HepG2 (cell line): ENCODE measurements at places on chromosomes 5 and 9. TPM values are rescaled to one million over a fixed set of nuclear protein-coding genes. Genes with fewer than 3 reads are reported as not detected.

The RNF183 gene
- total RNA-seq, result 0.13 TPM in 1 of 2 replicates, not detected in the other

The ARHGAP26 gene
- total RNA-seq, result 11.9 and 18.2 TPM in 2 replicates

The SMIM33 gene
- total RNA-seq, result not detected in 2 replicates

The GLIPR2 gene
- 0.27 and 0.42 TPM in 2 replicates for total RNA-seq

The ZNF879 gene
- total RNA-seq, result 2.6 and 2.8 TPM in 2 replicates

The HARS1 gene
- 66.2 and 78.8 TPM in 2 replicates for total RNA-seq

The IFNA2 gene
- total RNA-seq, result not detected in 2 replicates

The ACOT12 gene
- total RNA-seq, result not detected in 2 replicates

The HMMR gene
- 48.3 and 82.7 TPM in 2 replicates for total RNA-seq

The HSPA5 gene
- total RNA-seq, result 170 and 201 TPM in 2 replicates

The BTNL8 gene
- total RNA-seq, result not detected in 2 replicates

The CCDC180 gene
- total RNA-seq, result 1.5 and 2.5 TPM in 2 replicates

The PALM2AKAP2 gene
- total RNA-seq, result 1.5 and 1.8 TPM in 2 replicates
